ENCODE measurements at places on chromosomes 1 and 21.

DNA sequence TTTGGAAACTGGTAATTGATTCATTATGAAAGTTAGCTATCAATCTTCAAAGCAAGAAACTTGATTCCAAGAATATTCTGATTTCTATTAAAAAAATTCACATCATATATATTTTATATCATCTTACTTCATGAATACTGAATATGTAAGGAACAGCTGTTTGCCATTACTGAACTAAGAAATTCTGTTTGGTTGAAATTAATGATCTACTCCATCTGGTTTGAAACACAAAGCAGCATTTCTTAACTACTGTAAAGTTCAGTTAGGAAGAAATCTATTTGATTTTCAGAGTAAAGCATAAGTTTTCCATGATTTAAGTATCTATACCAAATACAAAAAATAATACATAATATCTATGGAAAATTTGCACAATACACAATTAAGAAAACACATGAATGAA is 66.0 kb upstream of the SCYL3 start:
- DNase-seq, result no peak

- no peak for DNase-seq
These were observed 21.8 kb downstream of the EDN2 start for GRCh38 chr1:41462680-41463004.

- DNase-seq, result no peak
These were observed 88.0 kb upstream of the ZNF648 start for GRCh38 chr1:182149411-182149965.

- no peak for DNase-seq
These were observed 378.1 kb downstream of the LMO4 start for GRCh38 chr1:87706779-87707228.

DNA sequence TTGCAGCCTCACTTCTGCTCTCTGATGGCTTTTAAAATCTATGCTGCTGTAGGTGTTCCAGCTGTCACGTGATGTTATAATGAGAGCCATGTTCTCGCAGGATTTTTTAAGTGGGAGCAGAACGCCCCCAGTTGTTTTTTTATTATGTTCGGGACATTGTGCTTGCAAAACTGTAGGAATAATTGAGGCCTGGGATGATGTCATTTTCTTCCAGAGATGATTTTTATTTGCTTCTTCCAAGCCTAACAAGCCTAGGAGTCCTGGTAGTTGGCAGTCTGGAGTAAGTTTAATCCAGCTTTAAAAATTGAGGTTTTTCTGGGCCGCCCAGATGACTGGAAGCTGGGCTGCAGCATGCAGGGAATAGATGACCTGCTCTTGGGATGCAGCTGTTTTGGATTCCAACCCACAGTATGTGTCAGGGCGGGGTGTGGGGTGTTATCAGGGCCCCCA is 34.6 kb upstream of the CHIT1 start:
- DNase-seq, result no peak

- no peak for DNase-seq
These were observed 101.4 kb downstream of the PIK3R3 start for GRCh38 chr1:46030876-46031660.

- DNase-seq, result no peak
These were observed 1681.0 kb downstream of the NCAM2 start for GRCh38 chr21:22679207-22679606.

- no peak for DNase-seq
These were observed 333.6 kb upstream of the CAMK1G start for GRCh38 chr1:209249785-209250440.

GRCh38 chr1:240234485-240235210 is 143.0 kb downstream of the FMN2 start:
- DNase-seq, result no peak

DNA sequence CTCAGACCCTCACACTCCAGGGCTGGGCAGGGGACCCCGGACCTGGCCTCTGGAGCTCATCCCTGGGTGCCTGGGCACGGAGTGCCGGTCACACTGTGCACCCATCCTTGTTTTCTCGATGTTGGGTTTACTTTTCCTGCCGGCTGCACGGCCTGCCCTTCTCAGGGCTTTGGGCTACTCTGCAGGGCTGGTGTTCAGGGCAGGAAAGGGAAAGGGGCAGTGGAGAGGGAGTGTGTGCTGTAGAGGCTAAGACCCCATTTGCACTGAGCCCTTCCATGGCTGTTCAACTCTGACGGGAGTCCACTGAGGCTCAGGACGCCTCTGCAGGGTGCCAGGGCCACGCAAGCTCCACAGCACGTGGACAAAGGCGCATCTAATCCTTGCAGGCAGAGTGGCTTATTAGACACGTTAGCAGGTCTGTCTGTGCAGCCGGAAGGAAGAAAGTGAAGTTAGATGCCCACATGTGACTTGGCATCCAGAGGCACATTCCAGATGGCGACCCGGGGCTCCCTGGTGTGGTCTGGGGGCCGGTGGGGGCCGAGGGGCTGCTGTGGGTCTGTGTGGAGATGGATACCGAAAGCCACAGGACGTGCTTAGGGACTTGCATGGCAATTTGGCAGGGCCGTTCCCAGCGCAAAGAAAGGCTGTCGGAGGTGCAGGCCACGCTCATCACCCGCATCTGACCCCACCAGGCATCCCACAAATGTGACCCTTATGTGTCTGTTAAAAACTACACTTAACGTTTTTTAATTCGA is 33.6 kb downstream of the COL18A1 start:
- no peak for DNase-seq

- no peak for DNase-seq
These were observed 100.6 kb downstream of the ROR1 start for GRCh38 chr1:63874278-63874880.

DNA sequence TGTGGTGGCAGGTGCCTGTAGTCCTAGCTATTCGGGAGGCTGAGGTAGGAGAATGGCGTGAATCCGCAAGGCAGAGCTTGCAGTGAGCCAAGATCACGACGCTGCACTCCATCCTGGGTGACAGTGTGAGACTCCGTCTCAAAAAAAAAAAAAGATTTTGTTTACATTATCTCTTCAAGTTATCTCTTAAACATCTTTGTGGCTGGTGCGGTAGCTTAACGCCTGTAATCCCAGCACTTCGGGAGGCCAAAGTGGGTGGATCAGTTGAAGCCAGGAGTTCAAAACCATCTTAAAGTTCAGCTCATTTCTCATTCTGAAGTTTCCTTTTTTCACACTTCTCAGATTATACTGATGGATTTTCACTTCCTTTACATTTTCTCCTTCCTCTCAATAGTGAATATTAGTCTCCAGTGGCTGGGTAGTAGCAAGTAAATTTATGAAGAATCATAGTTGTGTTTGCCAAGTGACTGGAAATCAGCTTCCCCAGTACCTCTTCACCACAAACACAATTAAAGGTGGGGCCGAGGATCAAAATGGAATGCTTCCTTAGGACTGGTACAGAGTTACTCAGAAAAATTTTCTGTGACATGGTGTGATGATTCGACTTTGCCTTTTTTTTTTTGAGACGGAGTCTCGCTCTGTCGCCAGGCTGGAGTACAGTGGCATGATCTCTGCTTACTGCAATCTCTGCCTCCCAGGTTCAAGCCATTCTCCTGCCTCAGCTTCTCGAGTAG is 13.8 kb downstream of the PIP5K1A start:
- DNase-seq, result no peak

DNA sequence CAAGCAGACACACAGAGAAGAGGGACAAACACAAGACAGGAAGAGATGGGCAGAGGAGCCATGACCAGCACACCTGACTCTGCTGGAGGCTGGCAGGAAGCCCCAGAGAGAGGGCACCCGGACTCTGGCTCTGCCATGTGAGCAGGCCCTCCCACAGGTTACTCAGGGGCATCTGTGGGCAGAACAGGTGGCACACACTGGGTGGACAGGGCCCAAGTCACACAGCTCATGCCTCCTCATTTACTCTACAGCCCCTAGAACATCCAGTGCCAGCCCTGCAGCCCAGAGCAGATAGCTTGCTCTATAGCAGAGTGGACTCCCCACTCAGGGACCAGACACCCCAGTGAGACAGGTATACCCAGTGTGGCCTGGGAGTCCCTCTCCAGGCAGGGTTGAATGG is 28.7 kb downstream of the PACC1 start:
- no peak for DNase-seq

DNA sequence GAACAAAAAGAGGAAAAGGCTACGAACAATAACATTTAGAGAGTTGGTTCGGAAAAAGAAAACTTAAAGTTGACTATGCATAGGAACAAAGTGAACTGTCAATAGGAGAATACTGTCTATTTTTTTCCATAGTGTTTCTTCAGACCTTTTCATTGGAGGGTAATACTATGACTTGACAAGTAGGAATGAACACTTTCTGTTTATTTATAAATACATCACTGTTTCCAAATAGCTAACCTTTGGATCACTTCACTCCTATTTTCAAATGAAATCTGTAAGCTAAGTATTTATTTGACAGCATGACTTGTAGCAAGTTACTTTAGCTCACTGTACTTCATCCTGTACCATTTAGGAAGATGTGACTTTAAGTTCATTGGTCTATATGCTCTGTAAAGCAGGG is 221.3 kb downstream of the COL24A1 start:
- DNase-seq, result no peak

GRCh38 chr1:206512851-206513180 is 5.5 kb downstream of the RASSF5 start:
- DNase-seq, result no peak

DNA sequence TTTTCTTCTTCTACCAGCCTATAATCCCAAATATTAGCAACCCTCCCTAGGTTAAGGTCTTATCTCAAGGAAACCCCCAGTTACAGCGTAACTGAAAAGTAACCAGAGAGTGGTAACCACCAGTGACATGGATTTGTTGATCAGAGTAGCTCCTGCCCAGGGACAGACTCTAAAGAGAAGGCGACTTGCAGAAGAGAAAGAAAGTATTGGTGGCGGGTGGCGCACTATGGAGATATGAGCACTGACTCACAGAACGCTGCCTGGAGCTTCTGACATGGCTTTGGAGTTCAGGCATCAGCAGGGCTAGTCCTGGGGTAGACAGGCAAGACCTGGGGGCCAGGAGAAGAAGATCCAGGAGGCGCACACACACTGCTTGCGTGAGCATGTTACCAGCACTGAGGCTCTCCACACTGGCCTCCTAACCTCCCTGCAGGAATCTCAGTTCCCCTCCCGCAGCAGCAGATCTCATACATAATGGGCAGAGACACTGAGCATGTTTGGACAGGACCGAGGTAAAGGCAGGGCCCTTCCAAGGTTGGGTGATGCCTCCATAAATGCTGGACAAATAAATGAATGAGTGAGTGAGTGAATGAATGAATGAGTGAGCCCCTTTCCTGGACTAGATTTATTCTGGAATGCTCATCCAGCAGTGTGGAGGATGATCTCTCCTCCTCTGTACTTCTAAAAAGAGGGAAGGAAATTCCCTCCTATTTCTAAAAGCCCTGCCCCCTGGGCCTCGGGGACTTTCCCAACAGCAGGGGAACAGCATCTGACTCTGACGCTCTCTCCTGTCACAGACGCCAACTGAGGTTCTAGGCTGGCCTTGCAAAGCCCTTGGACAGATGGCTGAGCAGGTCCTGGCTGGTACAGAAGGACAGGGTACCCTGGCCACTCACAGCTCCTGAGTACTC is 175.5 kb downstream of the CLIC6 start:
- DNase-seq, result no peak

DNA sequence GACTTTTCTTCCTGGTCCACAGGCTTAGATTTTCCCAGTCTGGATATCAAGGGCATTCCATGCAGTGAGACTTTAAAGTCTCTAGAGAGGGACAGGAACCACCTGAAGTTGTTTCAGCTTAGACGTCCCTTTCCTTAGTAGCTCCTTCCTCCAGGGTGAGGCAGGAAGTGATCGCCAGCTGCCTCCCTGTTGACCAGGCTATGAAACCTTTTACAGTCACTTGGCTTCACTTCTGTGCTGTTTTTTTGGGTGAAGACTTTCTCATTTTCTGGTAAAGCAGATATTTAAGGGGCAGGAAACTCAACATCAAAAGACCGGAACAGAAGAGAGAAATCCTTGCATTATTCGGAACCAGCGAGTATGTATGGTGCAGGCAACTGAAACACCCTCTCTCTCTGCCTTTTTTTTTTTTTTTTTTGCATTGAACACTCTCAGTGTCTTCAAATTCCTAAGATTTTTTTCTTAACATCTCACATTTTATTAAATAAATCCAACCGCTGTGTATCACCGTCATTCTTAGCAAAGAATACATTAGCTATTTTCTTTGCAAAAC is 234.6 kb upstream of the IRF2BP2 start:
- no peak for DNase-seq

- no peak for DNase-seq
These were observed 5.1 kb upstream of the ARHGAP30 start for GRCh38 chr1:161074676-161075368.

DNA sequence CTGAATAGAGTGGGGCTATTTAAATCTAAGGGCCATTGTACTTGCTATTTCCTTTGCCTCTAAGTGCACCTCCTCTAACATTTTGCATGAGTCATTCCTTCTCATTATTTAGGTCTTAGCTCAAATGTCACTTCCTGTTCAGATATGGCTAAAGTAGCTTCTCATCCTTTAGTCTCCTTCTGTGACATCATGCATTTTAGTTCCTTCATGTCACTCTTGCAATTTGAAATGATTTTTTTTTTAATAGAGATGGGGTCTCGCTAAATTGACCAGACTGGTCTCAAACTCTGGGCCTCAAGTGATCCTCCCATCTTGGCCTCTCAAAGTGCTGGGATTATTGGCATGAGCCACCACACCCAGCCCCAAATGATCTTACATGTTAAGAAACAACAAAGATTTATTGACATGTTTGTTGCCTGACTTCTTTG is 6.6 kb downstream of the TBX19 start:
- DNase-seq, result no peak

DNA sequence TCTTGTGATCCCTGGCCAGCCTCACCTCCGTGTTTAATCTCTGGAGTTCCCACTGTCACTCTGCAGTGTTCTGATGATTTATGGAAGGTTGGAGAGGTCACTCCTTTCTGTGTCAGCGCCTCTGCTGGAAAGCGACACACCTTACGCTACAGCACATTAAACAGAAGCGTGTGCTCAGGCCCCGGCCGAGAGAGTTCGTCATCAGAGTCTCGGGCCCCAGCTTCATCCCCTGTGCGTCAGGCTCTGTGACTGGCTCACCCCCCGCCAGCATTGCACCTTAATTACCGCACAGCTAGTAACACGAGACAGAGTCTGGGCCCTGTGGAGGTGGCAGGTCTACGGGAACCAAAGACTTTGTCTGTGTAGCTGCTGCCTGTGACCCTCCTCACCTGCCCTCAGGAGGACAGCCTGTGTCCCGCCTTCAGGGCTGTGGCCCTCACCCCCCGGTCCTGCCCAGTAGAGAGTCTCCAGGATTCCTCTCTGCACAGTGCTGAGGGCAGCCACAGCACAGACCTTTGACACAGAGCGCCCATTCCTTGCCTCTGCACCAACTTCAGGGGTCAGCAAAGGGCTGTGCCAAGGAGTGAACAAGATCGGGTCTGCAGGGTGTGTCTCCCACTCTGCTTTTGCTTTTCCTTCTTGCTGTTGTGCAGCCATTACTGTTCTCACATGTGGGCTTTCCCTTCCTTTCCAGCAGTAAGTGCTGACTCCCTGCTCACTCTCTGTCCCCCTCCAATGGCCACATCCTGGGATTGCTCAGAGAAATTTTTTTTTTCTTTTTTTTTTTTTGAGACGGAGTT is 157.6 kb downstream of the PGBD5 start:
- no peak for DNase-seq

GRCh38 chr1:237050185-237050584 is 8.2 kb downstream of the RYR2 start:
- DNase-seq, result no peak

- DNase-seq, result no peak
These were observed 1.6 kb downstream of the MARK1 start for GRCh38 chr1:220529521-220530020.
